NCI-H1417 treated with DMSO at 0.1 percent for 48 hours (cell line): ENCODE measurements at places on chromosomes 13 and 19.
A peak's percentile ranks its signal among the peaks of the same experiment; 100 is the strongest.

DNA sequence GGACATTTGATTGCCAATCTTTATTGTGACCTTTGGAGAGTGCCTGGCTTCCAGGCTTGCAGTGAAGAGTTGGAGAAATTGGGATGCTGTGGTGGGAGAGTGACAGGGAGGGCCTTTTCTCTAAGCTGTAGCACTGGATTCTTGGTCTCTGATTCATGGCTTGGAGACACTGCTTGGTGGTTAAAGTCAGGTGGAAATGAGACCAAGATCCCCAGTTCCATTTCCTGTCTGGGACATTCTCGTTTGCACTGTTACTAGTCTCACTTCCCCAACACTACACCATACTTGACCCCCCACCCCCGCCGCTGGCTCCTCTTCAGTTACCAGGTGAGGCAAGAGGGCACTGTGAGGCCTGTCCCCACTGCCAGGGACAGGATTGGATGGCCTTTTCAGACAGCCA is 2.9 kb downstream of the SUPT5H start:
- no peak for DNase-seq

GRCh38 chr13:22287343-22287920 is 616.6 kb downstream of the FGF9 start:
- DNase-seq: no peak

DNA sequence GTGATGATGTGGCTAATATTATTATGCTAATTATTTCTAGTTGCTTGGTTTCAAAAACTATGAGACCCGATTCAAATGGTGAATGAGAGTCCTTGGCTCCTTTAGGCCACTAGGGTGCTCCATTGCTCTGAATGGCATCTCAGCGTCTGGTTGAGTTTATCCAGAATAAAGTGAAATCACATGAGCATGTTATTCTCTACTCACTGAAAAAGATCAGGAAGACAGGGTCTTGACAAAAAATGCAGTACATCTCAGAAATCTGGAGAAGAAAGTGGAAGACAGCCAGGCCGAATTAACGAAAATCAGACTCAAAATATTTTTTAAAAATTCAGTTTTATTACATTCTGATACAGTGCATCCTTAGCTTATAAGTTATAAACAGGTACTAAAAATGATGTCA is 516.2 kb downstream of the MYO16 start:
- DNase-seq: peak; percentile 14

DNA sequence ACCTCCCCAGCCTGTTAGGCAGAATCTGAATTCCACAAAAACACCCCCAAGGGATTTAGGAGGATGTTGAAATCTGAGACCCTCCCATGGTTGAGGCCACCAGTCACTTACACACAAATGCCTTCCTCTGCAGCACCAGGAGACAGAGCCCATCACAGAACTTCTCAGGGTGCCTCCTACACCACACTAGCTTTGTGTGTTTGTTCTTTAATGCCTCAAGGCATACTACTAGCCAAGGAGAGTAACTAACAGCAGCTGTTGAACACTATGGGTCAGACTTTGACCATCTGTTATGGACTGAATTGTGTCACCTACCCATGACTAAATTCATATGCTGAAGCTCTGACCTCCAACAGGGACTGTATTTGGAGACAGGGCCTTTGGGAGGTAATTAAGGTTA is 9.5 kb upstream of the MED26 start:
- no peak for DNase-seq

GRCh38 chr19:8699908-8700307 is 1.3 kb upstream of the ACTL9 start:
- no peak for DNase-seq

DNA sequence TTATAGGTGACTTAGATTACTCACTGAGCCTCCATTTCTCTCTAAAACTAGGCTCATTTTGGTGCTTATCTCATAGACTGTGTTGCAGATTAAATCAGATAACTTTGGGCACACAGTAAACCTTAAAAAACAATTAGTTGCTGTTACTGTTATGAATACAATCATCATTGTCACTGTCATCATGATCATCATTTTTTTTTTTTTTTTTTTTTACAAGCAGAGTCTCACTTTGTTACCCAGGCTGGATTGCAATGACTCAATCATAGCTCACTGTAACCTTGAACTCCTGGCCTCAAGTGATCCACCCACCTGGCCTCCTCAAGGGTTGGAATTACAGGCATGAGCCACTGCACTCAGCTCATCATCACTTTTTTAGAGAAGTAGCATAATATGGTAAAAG is 60.0 kb downstream of the VWA8 start:
- DNase-seq: no peak

DNA sequence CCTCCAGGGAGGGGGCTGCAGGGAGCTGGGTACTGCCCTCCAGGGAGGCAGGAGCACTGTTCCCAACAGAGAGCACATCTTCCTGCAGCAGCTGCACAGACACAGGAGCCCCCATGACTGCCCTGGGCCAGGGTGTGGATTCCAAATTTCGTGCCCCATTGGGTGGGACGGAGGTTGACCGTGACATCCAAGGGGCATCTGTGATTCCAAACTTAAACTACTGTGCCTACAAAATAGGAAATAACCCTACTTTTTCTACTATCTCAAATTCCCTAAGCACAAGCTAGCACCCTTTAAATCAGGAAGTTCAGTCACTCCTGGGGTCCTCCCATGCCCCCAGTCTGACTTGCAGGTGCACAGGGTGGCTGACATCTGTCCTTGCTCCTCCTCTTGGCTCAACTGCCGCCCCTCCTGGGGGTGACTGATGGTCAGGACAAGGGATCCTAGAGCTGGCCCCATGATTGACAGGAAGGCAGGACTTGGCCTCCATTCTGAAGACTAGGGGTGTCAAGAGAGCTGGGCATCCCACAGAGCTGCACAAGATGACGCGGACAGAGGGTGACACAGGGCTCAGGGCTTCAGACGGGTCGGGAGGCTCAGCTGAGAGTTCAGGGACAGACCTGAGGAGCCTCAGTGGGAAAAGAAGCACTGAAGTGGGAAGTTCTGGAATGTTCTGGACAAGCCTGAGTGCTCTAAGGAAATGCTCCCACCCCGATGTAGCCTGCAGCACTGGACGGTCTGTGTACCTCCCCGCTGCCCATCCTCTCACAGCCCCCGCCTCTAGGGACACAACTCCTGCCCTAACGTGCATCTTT is 7.8 kb upstream of the CEACAM5 start:
- no peak for DNase-seq

GRCh38 chr13:49499889-49500660 is 4.3 kb downstream of the PHF11 start:
- no peak for DNase-seq

- no peak for DNase-seq
Measured at GRCh38 chr19:19946226-19946625, 45.5 kb downstream of the ZNF93 start.

- DNase-seq: no peak
Measured at GRCh38 chr19:57477191-57478008, at the start of gene ZNF772. Gene ZNF772 (minus strand): TSS chr19:57477566. CDS start chr19:57477309, 257 bp downstream.

DNA sequence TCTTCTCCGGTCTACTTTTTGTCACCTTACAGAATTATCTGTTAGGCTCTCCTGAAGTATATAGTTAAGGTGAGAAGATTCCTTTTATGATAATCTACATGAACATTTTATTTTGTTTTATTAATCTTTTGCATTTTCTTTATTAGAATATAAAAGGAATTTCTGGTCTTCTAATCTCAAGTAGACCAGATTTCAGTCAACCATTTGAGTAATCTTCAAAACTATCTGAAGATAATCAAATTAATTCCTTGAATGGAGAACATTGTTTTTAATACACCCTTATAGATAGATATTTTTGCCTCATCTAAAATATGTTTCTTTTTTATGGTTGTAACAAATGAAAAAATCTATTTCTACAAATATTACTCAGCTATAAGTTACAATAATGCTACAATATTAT is 381.7 kb upstream of the PCDH20 start:
- no peak for DNase-seq

GRCh38 chr19:18853755-18854427 is 22.1 kb downstream of the UPF1 start:
- no peak for DNase-seq

GRCh38 chr13:80881495-80881894 is 540.6 kb upstream of the SPRY2 start:
- DNase-seq: no peak

DNA sequence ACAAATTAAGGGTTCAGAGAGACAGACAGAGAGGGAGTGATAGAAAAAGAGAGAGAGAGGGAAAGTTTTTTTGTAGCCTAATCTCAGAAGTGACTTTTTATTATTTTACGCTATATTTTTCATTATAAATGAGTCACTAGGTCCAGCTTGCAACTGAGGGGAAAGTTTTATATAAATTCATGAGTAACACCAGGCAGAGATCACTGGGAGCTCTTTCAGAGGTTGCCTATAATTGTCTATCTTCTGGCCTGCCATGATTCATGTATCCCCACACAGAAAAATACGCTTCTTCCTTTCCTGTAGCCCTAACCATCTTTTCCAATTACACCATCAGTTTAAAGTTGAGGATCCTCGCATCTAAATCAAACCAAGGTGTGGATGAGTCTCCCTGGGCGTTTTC is 467.9 kb downstream of the SLITRK1 start:
- DNase-seq: no peak

GRCh38 chr13:21595546-21595822 is 8.5 kb downstream of the MICU2 start:
- DNase-seq: no peak

- DNase-seq: no peak
Measured at GRCh38 chr19:16791942-16792341, 37.3 kb upstream of the SIN3B start.

GRCh38 chr19:6616011-6616410 is 25.1 kb upstream of the CD70 start:
- no peak for DNase-seq

GRCh38 chr13:50123862-50124535 is 108.8 kb downstream of the KCNRG start:
- DNase-seq: peak; percentile 92

DNA sequence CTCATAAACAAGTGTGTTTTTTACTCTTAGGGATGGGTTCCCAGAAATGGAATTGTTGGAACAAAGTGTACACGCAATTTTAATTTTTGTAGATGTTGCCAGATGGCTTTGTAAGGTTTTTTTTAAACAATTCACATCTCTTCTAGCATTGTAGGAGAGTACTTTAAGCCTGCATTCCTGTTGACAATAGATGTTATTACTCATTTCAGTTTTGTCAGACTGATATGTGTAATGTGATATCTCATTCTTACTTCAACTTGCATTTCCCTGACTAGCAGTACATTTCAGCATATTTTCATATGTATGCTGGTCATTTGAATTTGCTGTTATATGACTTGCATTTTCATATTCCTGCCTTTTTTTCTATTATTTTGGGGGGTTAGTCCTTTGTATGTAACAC is 186.6 kb upstream of the SLITRK6 start:
- no peak for DNase-seq

- no peak for DNase-seq
Measured at GRCh38 chr19:39407660-39408391, 1.2 kb downstream of the ZFP36 start.

GRCh38 chr13:42740753-42741152 is 40.6 kb upstream of the FAM216B start:
- DNase-seq: no peak

- no peak for DNase-seq
Measured at GRCh38 chr19:1942078-1942933, 1.3 kb downstream of the CSNK1G2 start.

DNA sequence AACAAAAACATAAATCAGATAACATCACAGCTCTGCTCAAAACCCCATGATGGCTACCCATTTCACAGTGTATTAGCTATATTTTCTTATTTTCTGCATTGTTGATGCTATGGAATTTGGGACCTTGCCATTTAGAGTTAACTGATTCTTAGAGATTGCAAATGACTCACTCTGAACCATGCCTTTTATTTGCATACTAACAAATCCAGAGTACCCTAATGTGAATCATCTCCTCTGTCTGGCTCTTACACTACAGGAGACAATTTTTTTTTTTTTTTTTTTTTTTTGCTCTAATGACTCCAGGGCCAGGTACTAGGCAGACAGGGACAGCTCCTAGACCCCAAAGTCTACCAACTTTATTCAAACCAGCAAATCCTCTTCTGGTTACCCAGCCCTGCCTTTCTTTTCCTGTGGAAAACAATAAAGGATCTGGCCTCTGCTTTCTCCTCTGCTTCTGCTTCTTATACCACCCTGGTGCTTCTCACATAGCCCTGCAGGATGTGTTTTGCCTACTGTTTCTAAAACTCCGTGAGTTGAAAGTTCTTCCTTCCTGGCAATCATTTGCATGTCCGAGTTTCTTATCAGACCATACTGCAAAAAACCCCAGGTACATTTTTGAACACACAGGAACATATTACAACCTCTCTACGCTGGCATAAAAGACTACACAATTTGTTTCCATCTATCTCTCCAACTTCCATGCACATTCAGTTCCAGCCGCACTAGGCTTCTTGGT is 10.6 kb upstream of the ZNF460 start:
- DNase-seq: no peak

DNA sequence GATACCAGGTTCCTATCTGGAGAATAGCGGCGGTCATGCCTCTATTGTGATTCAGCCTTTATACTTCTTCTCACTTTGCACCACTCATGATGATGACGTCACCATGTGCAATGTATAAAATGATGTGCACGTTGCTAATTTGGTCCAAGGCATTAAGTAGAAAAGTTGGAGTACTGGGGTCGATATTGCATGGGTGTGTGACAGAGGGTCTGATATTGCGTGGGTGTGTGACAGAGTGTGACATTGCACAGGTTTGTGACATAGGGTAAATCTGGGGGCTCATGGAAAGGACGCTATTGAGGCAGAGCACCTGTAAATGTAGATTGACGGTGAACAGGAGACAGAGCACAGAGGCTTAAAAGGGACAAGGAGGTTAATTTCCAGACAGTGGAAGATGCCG is 4.5 kb upstream of the VN1R4 start:
- DNase-seq: no peak

- DNase-seq: no peak
Measured at GRCh38 chr13:63972328-63972727, 2556.7 kb upstream of the PCDH20 start.

GRCh38 chr13:35856084-35856483 is 275.1 kb downstream of the DCLK1 start:
- DNase-seq: no peak

- no peak for DNase-seq
Measured at GRCh38 chr13:76756451-76756850, 129.8 kb downstream of the KCTD12 start.

DNA sequence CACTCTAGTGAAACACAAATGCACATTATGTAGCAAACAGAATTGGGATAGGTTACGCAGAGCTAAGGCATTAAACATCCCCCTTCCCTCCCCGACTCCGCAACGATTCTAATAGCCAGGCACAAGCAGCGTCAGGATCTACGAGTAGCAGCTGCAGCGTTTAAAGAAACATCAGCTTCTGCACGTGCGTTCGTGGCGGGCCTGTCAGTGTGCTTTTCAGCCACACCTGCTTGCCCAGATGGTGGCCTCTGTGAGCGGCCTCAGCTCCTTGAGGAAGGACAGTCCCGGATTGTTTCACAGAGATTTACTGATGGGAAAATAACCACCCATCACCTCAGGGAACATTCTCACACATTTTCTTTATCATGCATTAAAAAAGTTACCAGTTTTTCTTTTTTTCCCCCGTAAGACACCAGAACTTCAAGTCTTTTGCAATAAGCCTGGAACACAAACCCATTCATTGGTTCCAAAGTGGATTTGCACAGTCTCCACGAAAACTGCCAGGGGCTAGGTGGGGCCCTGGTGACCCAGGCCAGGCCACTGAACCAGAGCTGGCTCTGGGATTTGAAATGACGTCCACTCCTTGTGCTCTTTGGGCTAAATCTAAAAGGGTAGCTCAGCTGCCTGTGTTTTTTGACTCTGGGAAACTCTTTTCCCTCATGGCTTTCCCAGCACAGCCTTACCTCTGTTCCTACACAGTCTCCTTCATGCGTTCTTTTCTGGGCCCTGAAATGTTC is 325.5 kb downstream of the KCNRG start:
- peak; percentile 20 for DNase-seq
